DND-41 (cell line): ENCODE measurements at places on chromosomes 1 and 21.

GRCh38 chr1:39183503-39184353, 20.8 kb upstream of the MACF1 start:
- peak overlapping the region; percentile 81 for H3K27ac ChIP-seq
- H3K4me3 ChIP-seq, result no peak overlapping the region
- no peaks in the 10 kb centered on the region for H3K27me3 ChIP-seq
- DNase-seq, result peak; percentile 91

GRCh38 chr1:234780112-234780511, 170.1 kb upstream of the IRF2BP2 start:
- DNase-seq, result no peak
- H3K36me3 ChIP-seq, result no peaks in the 10 kb centered on the region
- peaks cover 8% of the 10 kb centered on the region for H3K4me1 ChIP-seq
- no peak overlapping the region for H3K27ac ChIP-seq
- H3K4me3 ChIP-seq, result no peak overlapping the region
- H3K27me3 ChIP-seq, result peaks cover 22% of the 10 kb centered on the region

DNA sequence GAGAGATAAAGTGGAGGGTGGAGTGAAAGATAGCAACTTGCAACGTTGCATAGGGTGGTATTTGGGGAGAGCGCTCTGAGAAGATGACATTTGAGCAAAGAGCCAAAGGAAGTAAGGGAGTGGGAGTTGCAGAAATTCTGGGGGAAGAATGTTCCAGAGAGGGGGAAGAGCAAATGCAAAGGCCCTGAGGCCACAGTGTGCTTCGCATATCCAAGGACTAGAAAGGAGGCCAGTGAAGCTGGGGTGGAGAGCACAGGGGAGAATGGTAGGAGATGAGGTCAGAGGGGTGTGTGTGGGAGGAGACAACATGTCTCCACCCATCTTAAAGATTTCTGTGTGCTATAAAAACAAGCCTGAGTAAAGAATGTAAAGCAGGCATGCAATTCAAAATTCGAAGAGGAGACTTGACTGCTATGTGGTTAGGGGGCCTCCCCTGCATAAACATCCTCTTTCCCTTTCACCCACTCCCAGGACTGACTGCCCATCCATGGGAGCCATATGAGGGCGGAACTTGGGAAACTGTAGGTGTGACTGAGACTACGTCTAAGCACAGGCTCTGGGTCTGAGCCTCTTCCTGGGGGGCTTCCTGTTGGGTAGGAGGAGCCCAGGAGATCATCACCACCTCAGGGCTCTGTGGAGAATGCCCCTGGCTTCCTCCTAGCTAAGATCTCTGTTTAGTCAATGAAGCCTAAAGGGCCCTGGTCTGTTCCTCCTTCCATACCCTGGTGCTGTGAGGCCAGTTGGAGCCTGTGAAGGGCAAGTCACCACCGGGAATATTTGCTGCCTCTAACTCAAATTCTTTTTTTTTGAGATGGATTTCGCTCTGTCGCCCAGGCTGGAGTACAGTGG, 2.9 kb upstream of the CLIC4 start:
- DNase-seq, result no peak
- no peaks in the 10 kb centered on the region; the same call in 1 of the 2 replicates for H3K36me3 ChIP-seq
- peaks cover 34% of the 10 kb centered on the region for H3K4me1 ChIP-seq
- H3K27ac ChIP-seq, result no peak overlapping the region
- H3K4me3 ChIP-seq, result no peak overlapping the region

- H3K27me3 ChIP-seq, result peaks cover 4% of the 10 kb centered on the region
- no peak overlapping the region for H3K4me3 ChIP-seq
- H3K27ac ChIP-seq, result no peak overlapping the region
- no peaks in the 10 kb centered on the region for H3K36me3 ChIP-seq
- H3K4me1 ChIP-seq, result no peaks in the 10 kb centered on the region
- DNase-seq, result no peak
Measured at GRCh38 chr1:66244429-66244828, 289.5 kb upstream of the SGIP1 start.

- no peak within 1 kb of the TSS for H3K4me3 ChIP-seq
- peaks cover 51% of the 10 kb centered on the region for H3K27me3 ChIP-seq
- DNase-seq, result peak; percentile 12
- H3K27ac ChIP-seq, result no peak within 1 kb of the TSS
Measured at GRCh38 chr1:162023547-162024501, at the start of gene OLFML2B. TSS of gene OLFML2B (minus strand) at chr1:162023869. CDS start at chr1:162023430, 439 bp downstream.

GRCh38 chr1:173175514-173176145, 31.5 kb downstream of the TNFSF4 start:
- no peak for DNase-seq
- no peak overlapping the region for H3K4me3 ChIP-seq
- no peak overlapping the region for H3K27ac ChIP-seq
- H3K4me1 ChIP-seq, result no peaks in the 10 kb centered on the region
- H3K27me3 ChIP-seq, result no peaks in the 10 kb centered on the region

DNA sequence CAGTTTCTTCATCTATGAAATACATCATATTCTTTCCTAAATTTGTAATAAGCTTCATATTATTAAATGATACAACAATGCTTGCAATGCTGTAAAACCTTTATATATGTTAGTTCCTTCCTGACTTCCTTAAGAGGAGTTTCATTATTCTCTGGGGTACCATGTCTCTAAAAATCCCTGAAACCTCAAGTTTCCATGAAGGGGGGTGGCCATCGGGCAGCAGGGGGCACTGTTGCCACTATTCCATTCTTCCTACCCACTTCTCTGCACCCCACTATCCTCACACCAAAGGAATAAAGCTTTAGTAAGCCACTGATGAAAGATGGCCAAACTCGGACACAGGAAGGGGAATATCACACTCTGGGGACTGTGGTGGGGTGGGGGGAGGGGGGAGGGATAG, 9.0 kb upstream of the DMRTB1 start:
- no peak overlapping the region for H3K27ac ChIP-seq
- no peak for DNase-seq
- H3K36me3 ChIP-seq, result no peaks in the 10 kb centered on the region
- no peaks in the 10 kb centered on the region for H3K4me1 ChIP-seq
- peaks cover 20% of the 10 kb centered on the region for H3K27me3 ChIP-seq

GRCh38 chr1:9101510-9102146, 27.3 kb downstream of the GPR157 start:
- H3K27ac ChIP-seq, result no peak overlapping the region
- H3K4me3 ChIP-seq, result no peak overlapping the region
- no peaks in the 10 kb centered on the region for H3K27me3 ChIP-seq
- no peaks in the 10 kb centered on the region for H3K4me1 ChIP-seq
- peak; percentile 40 for DNase-seq
- 0 out of 2 replicates have a peak, but pooled peaks cover 5% of the 10 kb centered on the region for H3K36me3 ChIP-seq

DNA sequence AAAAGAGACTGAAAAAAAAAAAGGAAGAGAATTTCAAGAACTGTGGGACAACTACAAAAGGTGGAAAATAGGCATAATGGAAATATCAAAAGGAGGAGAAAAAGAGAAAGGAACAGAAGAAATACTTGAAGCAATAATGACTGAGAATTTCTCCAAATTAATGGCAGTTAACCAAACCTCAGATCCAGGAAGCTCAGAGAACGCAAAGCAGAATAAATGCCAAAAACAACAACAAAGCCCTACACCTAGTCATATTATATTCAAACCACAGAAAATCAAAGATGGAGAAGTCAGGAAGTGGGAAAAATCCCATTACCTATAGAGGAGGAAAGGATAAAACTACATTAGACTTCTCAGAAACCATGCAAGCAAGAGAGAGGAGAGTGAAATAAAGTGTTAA, 20.7 kb upstream of the AHCYL1 start:
- H3K36me3 ChIP-seq, result no peaks in the 10 kb centered on the region
- H3K4me3 ChIP-seq, result no peak overlapping the region
- H3K27ac ChIP-seq, result no peak overlapping the region
- H3K4me1 ChIP-seq, result no peaks in the 10 kb centered on the region

DNA sequence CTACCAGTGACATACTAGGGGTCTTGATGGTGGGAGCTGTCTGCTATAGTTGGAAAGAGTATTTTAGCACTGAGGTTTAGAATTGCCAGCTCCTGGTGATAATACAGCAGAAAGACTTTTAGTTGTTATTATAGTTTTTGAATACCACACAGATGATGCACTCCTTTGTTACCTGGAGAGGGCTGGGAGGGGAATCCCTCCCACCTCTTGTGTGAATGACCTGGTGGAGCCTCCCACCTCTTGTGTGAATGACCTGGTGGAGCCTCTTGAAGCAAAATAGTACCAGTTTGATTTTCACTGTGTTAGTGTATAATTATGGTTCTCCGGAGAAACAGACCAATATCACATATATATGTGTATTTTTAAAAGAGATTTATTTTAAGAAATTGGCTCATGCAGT, 3.3 kb downstream of the DISP1 start:
- no peaks in the 10 kb centered on the region for H3K36me3 ChIP-seq
- DNase-seq, result no peak
- H3K4me3 ChIP-seq, result no peak overlapping the region
- H3K27me3 ChIP-seq, result no peaks in the 10 kb centered on the region
- no peak overlapping the region for H3K27ac ChIP-seq

- no peak overlapping the region for H3K4me3 ChIP-seq
- H3K27ac ChIP-seq, result no peak overlapping the region
Measured at GRCh38 chr1:1061682-1062345, 12.3 kb downstream of the RNF223 start.

DNA sequence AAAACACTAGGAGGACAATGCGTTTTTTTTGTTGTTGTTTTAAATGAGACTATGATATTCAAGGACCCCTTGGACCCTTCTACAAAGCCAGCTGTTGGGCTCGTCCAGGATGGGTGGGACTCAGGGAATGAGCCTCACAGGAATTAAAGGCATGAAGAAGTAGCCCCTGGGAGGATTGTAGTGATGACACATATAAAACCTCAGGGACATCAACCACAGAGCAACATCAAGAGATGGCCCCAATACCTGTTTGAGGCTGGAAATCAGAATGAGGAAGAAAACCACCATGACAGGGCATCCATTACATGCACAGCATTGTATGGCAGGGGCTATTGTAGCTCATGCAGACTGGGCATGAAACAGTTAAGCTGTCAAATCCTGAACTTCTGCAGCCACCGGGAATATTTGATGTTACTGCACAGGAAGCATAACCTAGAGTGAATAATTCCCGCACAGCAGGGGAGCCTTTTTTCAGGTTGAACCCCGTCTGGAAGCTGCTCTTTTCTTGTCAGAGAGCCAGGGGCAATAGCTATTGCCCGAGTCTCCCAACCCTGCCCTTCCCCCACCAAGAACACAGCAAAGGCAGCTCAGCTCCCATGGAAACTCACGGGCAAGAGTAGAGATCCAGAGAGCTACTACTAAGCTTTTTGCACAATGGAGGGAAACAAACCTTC, 140.2 kb upstream of the FGGY start:
- H3K4me1 ChIP-seq, result no peaks in the 10 kb centered on the region
- no peak for DNase-seq
- H3K27ac ChIP-seq, result no peak overlapping the region
- no peaks in the 10 kb centered on the region for H3K27me3 ChIP-seq
- H3K4me3 ChIP-seq, result no peak overlapping the region

DNA sequence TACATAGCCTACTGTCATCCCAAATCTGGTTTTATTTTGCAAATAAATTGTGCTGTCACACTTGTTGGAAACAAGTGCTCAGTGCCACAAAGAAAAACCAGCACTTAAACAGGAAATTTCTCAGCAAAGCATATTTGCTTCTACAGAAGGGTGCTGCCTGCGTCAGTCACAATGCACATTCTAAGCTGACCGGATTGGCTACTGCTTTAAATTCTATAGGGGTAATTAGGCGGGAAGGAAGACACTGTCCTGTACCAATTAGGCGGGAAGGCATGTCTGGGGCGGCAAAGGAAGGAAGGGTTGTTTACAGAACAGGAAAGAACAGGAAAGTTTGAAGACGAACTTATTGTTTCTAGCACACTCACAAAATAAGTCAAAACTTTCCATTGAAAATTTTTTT, 2.8 kb downstream of the IFI16 start:
- peaks cover 68% of the 10 kb centered on the region for H3K4me1 ChIP-seq
- peak overlapping the region; percentile 97 for H3K27ac ChIP-seq
- H3K36me3 ChIP-seq, result peaks cover 37% of the 10 kb centered on the region
- H3K27me3 ChIP-seq, result no peaks in the 10 kb centered on the region

DNA sequence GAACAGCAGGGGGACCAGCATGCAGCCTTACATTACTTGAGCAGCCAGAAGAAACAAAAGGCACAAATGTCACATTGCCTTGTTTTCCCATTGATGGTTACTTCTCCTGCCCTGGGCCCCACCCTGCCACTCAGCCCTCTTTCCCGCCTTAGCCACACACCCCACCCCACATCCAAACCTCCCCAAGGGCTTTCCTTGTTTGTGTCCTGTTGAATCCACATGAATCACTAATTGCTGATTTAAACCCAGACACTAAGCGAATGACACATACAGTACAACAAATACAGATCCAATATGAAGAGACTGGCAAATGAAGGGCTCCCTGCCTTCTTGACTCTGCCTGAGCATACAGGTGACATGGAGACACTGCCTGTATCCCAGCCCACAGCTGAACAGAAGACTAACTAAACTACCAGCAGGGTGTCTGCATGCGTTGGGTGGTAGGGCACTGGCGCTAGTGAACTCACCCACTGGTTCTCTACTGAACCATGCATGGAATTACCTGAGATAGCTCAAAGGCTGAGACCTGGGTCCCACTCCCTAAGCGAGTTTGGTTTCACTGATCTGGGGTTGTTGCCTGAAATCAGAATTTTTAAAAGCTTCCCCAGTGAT, 3.1 kb downstream of the IGSF3 start:
- H3K27ac ChIP-seq, result no peak overlapping the region
- DNase-seq, result no peak
- no peaks in the 10 kb centered on the region for H3K36me3 ChIP-seq
- H3K4me3 ChIP-seq, result no peak overlapping the region
- H3K27me3 ChIP-seq, result peaks cover 11% of the 10 kb centered on the region
- H3K4me1 ChIP-seq, result peaks cover 23% of the 10 kb centered on the region

- peaks cover 22% of the 10 kb centered on the region for H3K36me3 ChIP-seq
- DNase-seq, result no peak
- peaks cover 33% of the 10 kb centered on the region for H3K4me1 ChIP-seq
Measured at GRCh38 chr1:156194300-156194652, 372 bp downstream of the SLC25A44 start.

DNA sequence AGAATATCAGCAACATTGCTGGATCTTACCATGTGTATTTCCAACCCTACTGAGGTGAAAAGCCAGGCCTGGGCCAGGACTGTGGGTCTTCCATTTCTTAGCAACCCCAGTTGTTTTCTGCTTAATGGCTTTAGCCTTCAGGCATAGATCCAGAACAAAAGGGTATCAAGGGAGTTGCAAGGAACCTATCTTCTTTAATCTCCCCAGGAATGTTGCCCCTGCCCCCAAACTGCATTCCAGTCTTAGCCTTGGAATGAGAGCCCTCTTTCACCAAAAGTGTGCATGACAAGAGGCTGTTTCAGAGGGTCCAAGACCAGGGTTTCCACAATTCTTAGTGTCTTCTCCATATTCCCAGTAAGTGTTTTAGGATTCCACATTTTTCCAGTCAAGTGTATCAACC, 87.9 kb upstream of the SOX13 start:
- H3K27ac ChIP-seq, result no peak overlapping the region
- H3K4me3 ChIP-seq, result no peak overlapping the region
- peaks cover 3% of the 10 kb centered on the region for H3K27me3 ChIP-seq
- no peaks in the 10 kb centered on the region for H3K4me1 ChIP-seq

- H3K36me3 ChIP-seq, result no peaks in the 10 kb centered on the region
- no peaks in the 10 kb centered on the region for H3K4me1 ChIP-seq
- no peak overlapping the region for H3K27ac ChIP-seq
- DNase-seq, result no peak
Measured at GRCh38 chr1:210908257-210908656, 225.7 kb downstream of the KCNH1 start.

DNA sequence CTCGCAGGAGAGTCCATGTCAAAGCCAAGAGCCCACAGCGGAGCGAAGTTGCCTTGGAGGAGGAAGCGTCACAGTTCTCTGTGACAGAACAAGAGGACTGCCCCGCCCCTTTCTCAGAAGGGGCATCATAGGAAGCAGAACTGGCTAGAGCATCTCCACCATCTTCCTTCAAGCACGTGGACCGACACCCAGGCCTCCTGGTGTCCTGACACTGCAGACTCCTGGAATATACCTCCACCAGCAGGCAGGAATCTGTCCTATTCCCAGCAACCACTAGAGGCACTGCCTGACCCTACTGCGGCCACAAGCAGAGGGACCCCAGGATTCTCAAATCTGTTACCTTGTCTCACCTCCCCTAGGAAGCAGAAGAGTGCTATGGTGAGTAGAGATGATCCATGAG, 37.8 kb downstream of the GPA33 start:
- no peaks in the 10 kb centered on the region for H3K4me1 ChIP-seq
- DNase-seq, result no peak
